ENCODE measurements at places on chromosomes 3 and 15. TPM values are rescaled to one million over a fixed set of nuclear protein-coding genes. Genes with fewer than 3 reads are reported as not detected.
A peak's percentile ranks its signal among the peaks of the same experiment; 100 is the strongest.

GRCh38 chr3:80767604-80768003, 993.8 kb downstream of the GBE1 start:
- no peaks in the 10 kb centered on the region for H3K27me3 ChIP-seq
- H3K36me3 ChIP-seq: no peaks in the 10 kb centered on the region
- DNase-seq: no peak
- no peak overlapping the region for H3K27ac ChIP-seq
- no peaks in the 10 kb centered on the region for H3K4me1 ChIP-seq
- no peak overlapping the region for H3K4me3 ChIP-seq

DNA sequence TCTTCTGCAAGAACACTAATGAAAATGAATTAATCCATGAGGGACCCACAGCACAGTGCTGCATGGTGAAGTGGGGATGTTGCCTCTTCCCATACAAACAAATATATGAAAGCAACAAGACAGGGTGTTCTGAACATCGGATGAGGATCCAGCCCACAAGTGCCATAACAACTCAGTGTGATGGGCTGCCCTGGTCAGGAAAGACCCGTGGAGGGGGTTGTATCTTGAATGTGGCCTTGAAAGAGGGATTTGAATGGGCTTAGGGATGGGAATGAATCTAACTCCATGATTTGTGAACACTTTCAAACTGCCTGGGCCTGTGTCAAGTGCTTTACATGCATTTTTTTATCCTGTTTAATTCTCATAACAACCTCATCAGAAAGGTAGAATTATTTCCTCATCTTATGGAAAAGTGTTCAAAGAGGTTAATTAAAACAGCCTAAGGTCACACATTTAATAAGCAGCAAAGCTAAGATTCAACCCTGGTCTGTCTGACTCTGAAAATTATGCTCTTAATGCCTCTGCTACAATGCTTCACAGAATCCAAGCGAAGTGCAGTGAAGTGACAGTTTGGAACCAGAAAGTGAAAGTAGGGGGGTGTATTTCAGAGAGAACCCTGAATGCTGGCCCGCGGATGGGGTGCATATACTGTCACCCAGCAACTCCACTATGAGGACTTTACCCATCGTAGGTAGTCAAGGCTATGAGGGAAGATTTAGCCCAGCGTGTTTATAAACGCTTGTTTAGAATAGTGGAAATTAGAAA, 65.6 kb upstream of the HEG1 start:
- H3K27ac ChIP-seq: no peak overlapping the region
- H3K36me3 ChIP-seq: no peaks in the 10 kb centered on the region
- no peaks in the 10 kb centered on the region for H3K27me3 ChIP-seq

DNA sequence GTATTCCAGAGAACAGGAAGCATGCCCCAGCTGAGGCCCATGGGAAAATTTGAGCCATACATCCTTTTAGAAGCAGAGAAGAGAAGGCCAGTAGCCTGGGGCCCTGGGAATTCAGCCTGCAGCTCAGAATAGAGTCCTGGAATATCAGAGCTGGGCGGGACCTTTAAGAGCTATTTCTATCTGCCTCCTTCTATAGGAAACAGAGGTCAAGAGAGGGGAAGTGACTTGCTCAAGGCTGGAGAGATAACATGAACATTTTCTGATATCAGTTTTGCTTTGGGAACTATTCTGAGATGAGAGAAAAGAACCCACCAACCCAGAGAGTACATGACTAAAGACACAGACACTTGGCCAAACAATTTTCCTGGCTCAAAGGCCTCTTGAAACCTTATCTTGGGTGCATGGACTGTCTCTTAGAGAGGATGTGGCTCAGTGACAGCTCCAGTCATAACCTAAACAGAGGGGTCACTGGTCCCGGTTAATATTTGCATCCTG, 26.0 kb downstream of the MASP1 start:
- no peak for DNase-seq
- no peak overlapping the region for H3K4me3 ChIP-seq
- H3K27ac ChIP-seq: no peak overlapping the region
- no peaks in the 10 kb centered on the region for H3K36me3 ChIP-seq

GRCh38 chr15:47460795-47461573, 256.3 kb upstream of the SEMA6D start:
- no peaks in the 10 kb centered on the region for H3K36me3 ChIP-seq
- H3K27ac ChIP-seq: no peak overlapping the region
- peaks cover 5% of the 10 kb centered on the region for H3K27me3 ChIP-seq
- no peaks in the 10 kb centered on the region for H3K4me1 ChIP-seq
- no peak for DNase-seq

- peaks cover 4% of the 10 kb centered on the region for H3K4me1 ChIP-seq
- no peaks in the 10 kb centered on the region for H3K36me3 ChIP-seq
- H3K27ac ChIP-seq: no peak overlapping the region
- no peak for DNase-seq
- H3K27me3 ChIP-seq: peaks cover 5% of the 10 kb centered on the region
Observed at GRCh38 chr3:134602440-134602814, 48.4 kb downstream of the KY start.

GRCh38 chr3:123336441-123336851, 112.4 kb downstream of the ADCY5 start:
- no peak for DNase-seq
- no peaks in the 10 kb centered on the region for H3K27me3 ChIP-seq
- no peak overlapping the region for H3K27ac ChIP-seq

- H3K4me3 ChIP-seq: no peak overlapping the region
- no peak overlapping the region for H3K27ac ChIP-seq
- H3K27me3 ChIP-seq: no peaks in the 10 kb centered on the region
- H3K4me1 ChIP-seq: peaks cover 6% of the 10 kb centered on the region
- no peak for DNase-seq
Observed at GRCh38 chr3:49745986-49746385, 22.2 kb upstream of the GMPPB start.

GRCh38 chr3:149751551-149751950, 738 bp downstream of the COMMD2 start:
- H3K36me3 ChIP-seq: peaks cover 18% of the 10 kb centered on the region
- no peak for DNase-seq
- peaks cover 26% of the 10 kb centered on the region for H3K4me1 ChIP-seq

DNA sequence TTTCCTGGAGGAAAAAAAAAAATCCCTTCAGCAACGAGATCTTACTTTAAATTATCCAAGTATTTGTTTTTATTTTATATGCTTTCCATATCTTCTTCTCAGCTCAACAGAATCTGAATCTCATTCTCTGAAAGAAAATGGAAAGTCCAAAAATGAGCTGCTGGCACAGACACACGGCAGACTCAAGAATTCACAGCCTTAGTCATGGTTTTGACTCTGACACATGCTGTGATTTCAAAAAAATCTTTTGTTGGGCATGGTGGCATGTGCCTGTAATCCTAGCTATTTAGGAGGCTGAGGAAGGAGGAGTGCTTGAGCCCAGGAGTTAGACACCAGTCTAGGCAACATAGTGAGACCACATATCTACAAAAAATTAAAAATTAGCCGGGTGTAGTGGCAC, 565.0 kb downstream of the MAGI1 start:
- no peak overlapping the region for H3K27ac ChIP-seq
- no peak for DNase-seq
- no peaks in the 10 kb centered on the region for H3K36me3 ChIP-seq
- no peak overlapping the region for H3K4me3 ChIP-seq

- H3K4me1 ChIP-seq: peaks cover 53% of the 10 kb centered on the region
- H3K36me3 ChIP-seq: peaks cover 47% of the 10 kb centered on the region
- H3K27ac ChIP-seq: peak overlapping the region; percentile 99
- H3K27me3 ChIP-seq: no peaks in the 10 kb centered on the region
- no peak for DNase-seq
Observed at GRCh38 chr15:92883163-92883875, 16.8 kb upstream of the CHD2 start.

- no peak overlapping the region for H3K4me3 ChIP-seq
- DNase-seq: no peak
- no peaks in the 10 kb centered on the region for H3K4me1 ChIP-seq
- H3K27ac ChIP-seq: no peak overlapping the region
- peaks cover 15% of the 10 kb centered on the region for H3K27me3 ChIP-seq
Observed at GRCh38 chr3:128503164-128503651, 10.2 kb upstream of the GATA2 start.

GRCh38 chr3:111764645-111765091, 94.4 kb upstream of the PHLDB2 start:
- H3K27ac ChIP-seq: no peak overlapping the region
- DNase-seq: no peak
- no peaks in the 10 kb centered on the region for H3K36me3 ChIP-seq
- H3K4me1 ChIP-seq: peaks cover 18% of the 10 kb centered on the region

Gene C3orf49
- total RNA-seq: not detected

Gene GOLGA8S
- total RNA-seq: 0.05 TPM

Gene NANOGP8
- total RNA-seq: not detected

Gene TMCO5A
- not detected for total RNA-seq

Gene PTPRG
- 0.24 TPM for total RNA-seq

All from activated naive CD4-positive, alpha-beta T cell treated with anti-CD3 and anti-CD28 coated beads for 36 hours (primary cell).